Smooth muscle cell of trachea (primary cell): ENCODE measurements at places on chromosomes 16 and 17. TPM values are rescaled to one million over a fixed set of nuclear protein-coding genes. Genes with fewer than 3 reads are reported as not detected.

The PTGES3L gene
- total RNA-seq: 1.2 TPM in 1 of 2 replicates, not detected in the other

The IL32 gene
- total RNA-seq: 2.6 and 14.2 TPM in 2 replicates

The KCNH4 gene
- under 0.01 TPM in 1 of 2 replicates, not detected in the other for total RNA-seq

The ASB16 gene
- 0.33 and 0.73 TPM in 2 replicates for total RNA-seq

The DNAI2 gene
- not detected in 2 replicates for total RNA-seq

The GH1 gene
- not detected in 2 replicates for total RNA-seq

The RDM1 gene
- total RNA-seq: 0.66 and 0.87 TPM in 2 replicates

The CHST4 gene
- total RNA-seq: not detected in 2 replicates

The ADGRG3 gene
- total RNA-seq: not detected in 2 replicates

The SPNS2 gene
- total RNA-seq: 0.17 and 1.0 TPM in 2 replicates

The KRTAP9-1 gene
- total RNA-seq: not detected in 2 replicates

The MAP3K3 gene
- total RNA-seq: 36.4 TPM in 2 replicates

The KCNH6 gene
- total RNA-seq: not detected in 2 replicates

The TMEM235 gene
- not detected in 2 replicates for total RNA-seq

The CES3 gene
- 0.66 and 1.9 TPM in 2 replicates for total RNA-seq

The MYH2 gene
- under 0.01 TPM in 1 of 2 replicates, not detected in the other for total RNA-seq

The GNGT2 gene
- not detected in 2 replicates for total RNA-seq

The ASPHD1 gene
- 6.5 and 7.7 TPM in 2 replicates for total RNA-seq

The CCL4L2 gene
- total RNA-seq: not detected in 2 replicates

The SLC35G6 gene
- total RNA-seq: not detected in 2 replicates
